ENCODE measurements at places on chromosomes 13 and 19.
A peak's percentile ranks its signal among the peaks of the same experiment; 100 is the strongest.

- DNase-seq, result no peak
Measured at GRCh38 chr13:69010789-69011188, 1096.8 kb upstream of the ATXN8OS start.

- no peak for DNase-seq
Measured at GRCh38 chr13:76164290-76164689, 528.2 kb downstream of the LMO7 start.

DNA sequence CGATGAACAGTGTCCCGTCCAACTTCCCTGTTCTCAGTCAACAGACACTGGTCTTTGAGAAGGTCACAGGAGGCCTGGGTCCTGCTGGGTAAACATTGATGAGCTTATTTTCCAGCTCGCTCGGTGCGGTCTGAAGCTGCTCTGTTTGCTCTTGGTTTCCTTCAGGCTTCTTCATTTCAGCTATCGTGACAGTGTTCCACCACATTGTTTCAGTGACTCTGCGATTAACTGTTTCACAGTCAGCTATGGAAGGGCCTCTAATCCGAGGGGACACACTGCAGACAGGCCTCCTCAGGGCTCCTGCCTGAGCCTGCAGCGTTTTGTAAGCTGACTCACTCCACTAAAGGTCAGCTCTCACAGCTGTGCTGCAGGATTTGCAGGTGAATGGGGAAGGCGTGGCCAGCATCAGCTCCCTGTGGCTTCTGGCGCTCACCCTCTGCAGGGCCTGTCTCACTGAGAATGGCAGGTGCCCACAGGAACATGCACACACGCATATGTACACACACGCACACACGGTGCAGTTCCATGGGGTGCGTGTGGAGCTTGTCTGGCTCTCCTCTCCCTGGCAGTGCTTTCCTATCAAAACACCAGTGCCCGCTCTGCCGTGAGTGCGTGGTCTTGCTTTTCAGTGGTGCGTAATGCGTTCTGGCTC, 62.9 kb upstream of the MCF2L start:
- no peak for DNase-seq

- DNase-seq, result no peak
Measured at GRCh38 chr13:108959234-108959633, 329.8 kb downstream of the MYO16 start.

DNA sequence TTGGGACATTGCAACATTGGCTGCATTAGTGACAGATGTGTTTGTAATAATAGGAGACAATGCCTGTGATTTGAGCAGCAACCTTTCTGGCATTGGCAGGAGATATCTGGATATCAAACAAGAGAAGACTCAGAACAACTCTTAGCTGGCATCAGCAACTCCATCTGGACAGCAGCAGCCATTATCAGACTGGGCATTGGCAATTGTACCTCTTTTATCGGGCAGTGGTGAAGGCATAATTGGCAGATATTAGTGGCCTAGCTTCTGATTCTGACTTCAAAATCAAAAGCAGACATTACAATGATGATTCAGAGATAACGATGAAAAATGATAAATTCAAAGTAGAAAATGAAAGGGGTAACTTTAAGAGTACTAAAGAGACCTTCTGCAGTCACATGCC, 1193.7 kb downstream of the EFNB2 start:
- DNase-seq, result no peak

DNA sequence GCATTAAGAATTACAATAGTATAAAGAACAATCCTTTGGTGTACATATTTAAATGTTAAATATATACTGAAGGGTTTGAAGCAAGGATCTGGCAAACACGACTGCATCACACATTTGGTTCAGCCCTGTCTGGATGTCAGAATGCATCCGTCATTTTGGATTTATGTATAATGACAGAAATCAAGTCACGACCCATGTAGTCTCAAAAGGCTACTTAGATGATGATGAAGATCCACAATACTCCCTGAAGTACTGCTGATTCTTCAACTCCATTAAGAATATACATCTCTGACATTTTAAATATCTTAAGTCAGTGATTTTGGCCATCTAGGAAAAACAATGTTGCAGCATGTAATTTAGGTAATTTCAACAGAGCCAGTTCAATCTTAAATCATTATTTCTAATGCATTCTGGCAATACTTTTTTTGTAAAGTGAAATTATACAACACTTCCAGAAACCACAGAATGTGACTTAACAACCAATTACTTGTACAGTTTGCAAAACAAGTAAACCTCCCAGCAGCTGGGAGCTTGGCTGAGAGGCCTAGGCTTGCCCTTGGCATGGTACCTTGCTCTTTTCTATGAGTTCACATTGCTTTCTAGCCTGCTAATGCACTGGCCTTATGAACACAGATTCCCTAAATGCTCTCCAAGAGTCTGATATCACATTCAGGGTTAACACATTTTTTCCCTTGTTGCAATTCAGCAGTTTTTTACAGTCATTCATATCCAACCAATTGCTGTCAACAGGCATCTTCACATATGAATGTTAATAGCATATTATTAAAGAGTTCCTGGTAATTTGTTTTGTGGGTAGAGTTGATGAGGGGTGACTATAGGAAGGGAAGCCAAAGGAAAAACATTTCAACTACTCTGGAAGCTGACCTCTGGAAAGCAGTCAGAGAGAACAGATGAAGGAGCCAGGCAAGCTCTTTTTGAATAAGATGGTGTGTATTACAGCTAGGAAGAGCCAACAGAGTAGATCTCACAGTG, 175.2 kb downstream of the ENOX1 start:
- DNase-seq, result no peak

DNA sequence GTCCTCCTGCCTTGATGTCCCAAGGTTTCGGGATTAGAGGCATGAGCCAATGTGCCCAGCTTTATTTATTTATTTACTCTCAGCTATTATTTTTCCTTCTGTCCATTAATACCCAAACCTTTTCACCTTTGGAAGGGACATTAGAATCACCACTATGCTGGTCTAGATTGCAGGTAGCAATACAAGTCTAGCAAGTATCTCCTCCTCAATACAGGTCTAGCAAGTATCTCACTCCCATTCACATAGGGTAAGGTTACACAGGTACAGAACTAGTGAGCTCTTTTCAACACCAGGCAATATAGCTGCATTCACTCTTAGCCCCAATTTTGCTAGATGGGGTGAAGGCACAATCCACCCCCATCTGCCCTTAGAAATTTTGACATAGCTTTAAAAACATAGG, 17.4 kb upstream of the SPRYD7 start:
- DNase-seq, result no peak

DNA sequence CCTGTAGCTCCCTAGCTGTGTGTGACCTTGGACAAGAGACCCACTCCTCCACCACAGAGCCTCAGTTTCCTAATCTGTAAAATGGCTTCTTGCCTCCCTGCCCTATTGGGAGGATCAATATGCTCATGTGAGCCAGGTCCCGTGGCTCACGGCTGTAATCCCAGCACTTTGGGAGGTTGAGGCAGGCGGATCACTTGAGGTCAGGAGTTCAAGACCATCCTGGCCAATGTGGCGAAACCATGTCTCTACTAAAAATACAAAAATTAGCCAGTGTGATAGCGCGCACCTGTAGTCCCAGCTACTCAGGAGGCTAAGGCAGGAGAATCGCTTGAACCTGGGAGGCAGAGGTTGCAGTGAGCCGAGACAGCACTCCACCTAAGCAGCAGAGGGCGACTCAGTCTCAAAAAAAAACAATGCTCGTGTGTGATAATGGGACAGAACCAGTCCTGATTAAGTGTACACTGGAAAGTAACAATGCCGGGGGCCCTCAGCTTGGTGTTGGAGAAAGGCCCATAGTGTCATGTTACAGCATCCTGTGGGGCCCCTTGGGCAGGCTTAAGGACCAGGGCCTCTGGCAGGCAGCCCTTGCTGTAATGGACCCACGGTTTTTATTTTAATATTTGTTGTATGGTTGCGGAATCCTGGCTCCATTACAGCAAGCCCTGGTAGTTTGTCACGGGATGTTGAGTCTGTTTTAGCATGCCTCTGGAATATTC, 6.8 kb downstream of the RPS11 start:
- DNase-seq, result peak; percentile 63

GRCh38 chr19:44845286-44845611, 848 bp upstream of the NECTIN2 start:
- DNase-seq, result no peak

DNA sequence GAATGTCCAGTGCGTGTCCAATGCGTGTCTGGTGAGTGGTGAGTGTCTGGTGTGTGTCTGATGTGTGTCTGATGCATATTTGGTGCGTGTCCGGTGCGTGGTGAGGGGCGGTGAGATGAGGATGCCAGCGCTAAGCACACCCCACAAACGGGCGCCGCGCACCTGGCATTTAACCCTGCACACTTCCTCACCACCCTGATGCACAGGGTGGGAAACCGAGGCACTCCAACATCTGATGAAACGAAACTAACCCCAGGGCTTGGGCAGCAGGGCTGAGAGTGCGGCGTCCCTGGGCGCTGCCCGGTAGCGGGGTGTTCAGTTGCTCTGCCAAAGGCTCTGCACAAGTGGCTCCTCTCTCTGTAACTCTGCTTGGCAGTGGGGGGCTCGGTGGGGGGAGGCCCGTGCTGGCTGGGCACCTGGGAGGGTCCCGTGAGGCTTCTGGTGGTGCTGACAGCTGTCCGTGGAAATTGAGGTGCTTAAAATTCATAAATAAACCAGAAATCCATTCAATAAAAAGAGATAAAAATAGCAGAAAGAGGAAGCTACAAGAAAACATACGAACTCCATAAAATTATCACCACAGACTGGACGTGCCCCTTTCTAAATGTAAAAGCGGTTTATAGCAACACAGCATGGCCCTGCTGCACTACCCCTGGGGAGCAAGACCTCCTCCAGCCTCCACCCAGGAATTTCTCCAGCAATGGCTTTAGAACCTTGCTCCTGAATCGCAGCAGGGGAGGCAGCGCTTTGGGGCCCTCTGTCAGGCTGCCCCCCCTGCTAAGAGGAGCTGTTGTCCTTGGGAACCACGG, 76.0 kb downstream of the RASA3 start:
- no peak for DNase-seq

DNA sequence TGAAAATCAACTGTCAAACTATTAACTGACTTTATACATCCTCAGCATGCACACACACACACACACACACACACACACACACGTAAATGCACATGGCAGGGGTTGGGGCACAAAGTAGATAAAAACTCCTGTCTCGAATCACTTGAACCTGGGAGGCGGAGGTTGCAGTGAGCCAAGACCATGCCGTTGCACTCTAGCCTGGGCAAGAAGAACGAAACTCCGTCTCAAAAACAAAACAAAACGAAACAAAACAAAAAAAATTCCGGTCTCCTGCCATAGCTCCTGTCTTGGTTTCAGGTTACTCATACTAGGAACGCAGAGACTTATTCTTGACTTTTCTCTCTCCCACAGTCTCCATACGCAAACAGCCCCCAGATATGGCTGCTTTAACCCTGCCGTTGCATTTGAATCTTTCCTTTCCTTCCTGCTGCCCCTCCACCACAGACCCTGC, 148.9 kb downstream of the SHISA2 start:
- peak; percentile 28 for DNase-seq

- no peak for DNase-seq
Measured at GRCh38 chr13:109782066-109782822, 4.1 kb downstream of the IRS2 start.

DNA sequence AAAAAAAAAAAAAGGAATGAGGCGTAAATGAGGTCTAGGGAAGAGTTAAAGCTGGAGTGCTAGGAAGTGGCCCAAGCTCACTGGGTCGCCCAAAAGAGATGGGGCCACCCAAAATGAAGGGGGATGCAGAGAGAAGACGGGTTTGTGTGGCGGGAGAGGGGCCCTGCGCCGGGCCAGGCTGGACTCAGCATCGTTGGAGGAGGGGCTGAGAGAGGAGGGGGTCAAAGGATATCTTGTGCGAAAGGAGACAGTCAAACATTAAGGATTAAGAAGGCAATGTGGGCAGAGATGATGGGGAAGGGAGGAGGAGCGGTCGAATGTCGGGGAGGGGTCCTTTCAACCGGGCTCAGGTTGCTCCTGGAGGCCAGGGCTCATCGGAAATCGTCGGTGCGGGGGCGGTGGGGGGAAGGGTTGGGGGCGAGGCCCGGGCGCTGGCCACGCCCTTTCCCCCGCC, 825 bp upstream of the CARM1 start:
- no peak for DNase-seq

DNA sequence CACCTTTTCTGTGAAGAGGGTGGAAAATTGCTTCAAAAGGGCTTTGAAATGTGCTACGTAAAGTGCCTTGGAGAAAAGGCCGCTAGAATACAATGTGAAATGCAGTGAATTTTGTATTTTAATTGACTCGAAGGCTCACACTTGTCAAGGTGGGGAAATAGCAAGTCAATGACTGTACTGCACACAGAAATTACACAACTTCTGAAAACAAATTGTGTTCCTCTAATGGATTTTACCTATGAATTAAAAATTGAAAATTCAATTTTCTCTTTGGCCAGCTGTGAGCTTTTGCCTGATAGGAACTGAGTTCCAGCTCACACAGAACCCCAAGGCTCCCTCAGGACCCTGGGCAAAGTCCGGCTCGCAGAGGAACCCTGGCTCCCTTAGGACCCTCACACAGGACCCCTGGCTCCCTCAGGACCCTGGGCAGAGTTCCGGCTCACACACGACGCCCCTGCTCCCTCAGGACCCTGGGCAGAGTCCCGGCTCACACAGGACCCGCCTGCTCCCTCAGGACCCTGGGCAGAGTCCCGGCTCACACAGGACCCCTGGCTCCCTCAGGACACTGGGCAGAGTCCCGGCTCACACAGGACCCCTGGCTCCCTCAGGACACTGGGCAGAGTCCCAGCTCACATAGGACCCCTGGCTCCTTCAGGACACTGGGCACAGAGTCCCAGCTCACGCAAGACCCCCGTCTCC, 324.9 kb downstream of the UQCRFS1 start:
- DNase-seq, result no peak

DNA sequence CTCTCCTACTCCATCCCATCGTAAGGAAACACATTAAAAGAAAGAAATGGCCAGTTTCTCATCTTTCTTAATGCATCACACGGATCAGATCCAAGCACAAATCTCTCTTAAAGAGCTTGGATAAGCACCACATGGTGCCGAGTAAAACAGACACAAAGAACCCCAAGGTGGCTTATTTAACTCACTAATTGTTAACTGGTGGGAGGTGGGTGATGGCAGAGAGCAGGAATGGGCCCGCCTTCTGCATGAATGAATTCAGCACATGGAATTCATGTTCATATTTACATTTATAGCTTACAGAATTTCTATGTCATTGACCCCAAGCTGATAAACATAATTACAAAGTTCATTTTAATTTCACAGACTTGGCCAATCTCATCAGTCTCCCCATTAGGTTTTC, 89.9 kb downstream of the MZT1 start:
- DNase-seq, result no peak

DNA sequence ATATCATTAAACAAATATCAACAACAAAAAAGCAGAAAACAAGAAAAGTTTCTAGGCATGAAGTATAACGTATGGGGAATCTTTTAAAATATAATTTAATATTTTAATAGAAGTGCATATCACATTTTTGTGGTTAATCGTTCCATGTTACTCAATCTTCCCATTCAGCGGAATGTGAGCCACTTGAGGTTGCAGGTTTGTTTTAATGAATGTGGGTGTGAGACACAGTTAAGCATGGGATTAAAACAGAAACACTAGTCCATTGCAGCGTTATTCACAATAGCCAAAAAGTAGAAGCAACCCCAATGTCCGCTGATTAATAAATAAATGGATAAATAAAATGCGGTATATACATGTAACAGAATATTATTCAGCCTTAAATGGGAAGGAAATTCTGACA, 146.0 kb downstream of the NDFIP2 start:
- DNase-seq, result no peak

GRCh38 chr13:33548069-33548468, 262.5 kb upstream of the STARD13 start:
- DNase-seq, result no peak
